ENCODE measurements at places on chromosomes 1 and 21. TPM values are rescaled to one million over a fixed set of nuclear protein-coding genes. Genes with fewer than 3 reads are reported as not detected.

Gene SGIP1
- 2.2 TPM for polyA plus RNA-seq

Gene TFF3
- polyA plus RNA-seq, result 3,772 TPM

Gene CFHR2
- polyA plus RNA-seq, result not detected

Gene S100A1
- 4.4 TPM for polyA plus RNA-seq

Gene HNRNPCL4
- not detected for polyA plus RNA-seq

Measured in sigmoid colon (tissue), 7 donors.